ENCODE measurements at places on chromosomes 11 and 22.

DNA sequence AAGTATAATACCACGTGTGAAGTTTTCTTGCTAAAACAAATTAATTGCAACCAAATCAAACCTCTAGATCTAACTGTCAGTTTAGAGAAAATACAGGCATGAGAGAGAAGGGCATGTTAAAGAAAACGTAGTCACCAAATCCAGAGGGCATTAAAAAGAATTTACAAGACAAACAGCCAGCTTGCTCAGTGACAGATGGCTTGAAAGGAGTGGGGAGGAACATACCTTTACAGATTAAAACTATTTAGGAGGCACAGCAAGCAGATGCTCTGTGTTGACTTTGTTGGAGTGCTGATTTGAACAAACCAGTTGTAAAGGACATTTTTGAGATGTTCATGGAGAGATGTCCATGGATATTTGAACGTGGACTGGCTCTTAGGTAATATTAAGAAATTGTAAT is 96.9 kb downstream of the ATXN10 start:
- no peak for DNase-seq

DNA sequence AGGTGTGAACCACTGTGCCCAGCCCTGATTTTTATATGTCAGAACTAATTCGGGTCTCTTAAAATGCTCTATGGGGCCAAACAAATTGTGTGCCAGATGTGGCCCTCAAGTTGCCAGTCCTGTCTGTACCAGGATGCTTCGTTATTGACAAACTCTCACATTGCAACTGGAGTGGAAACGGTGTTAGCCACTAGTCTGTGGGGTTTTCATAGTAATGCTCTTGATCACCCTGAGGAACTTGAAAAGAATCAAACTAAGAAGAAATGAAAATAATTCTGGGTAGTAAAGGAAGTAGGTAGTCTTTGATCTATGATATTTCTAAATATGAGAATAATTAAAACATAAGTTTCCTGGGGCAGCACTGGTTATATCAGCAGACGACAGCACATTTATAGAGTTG is 67.3 kb upstream of the ADSL start:
- no peak for DNase-seq

DNA sequence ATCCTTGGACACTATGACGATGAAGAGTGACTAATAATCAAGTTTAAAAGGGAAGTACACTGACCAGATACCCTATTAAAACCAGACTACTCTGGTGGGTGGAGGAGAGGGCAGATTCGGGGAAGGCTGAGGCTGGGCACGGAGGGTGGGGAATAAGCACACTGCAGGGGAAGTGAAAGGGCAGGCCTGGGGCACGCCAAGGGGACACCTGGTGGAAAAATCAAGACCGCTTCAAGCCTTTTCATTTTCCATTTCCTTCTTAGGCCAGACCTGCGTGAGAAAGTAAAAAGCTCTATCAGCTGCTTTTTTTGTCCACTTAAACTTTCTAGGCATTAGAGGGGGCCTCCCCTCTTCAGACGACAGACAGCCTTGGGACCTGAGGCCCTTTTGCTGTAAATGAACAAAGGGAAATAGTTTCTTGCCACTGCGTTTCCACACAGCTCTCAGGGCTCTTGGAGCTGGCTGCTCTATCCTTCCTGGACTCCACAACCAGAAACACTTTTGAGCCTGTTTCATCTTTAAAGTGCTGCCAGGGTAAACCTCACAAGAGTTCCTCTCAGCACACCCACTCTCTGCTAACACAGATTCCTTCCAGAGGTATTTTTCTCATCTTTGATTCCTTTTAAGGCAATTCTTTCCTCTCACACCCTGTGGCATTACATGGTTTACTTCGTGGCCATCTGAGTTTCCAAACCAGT is 25.0 kb upstream of the SERPIND1 start:
- no peak for DNase-seq

- DNase-seq: no peak
These were observed 4.4 kb downstream of the LYVE1 start for GRCh38 chr11:10564030-10564429.

- no peak for DNase-seq
These were observed 513.4 kb downstream of the TBC1D22A start for GRCh38 chr22:47275605-47276449.

GRCh38 chr11:69645801-69646492 is 5.0 kb downstream of the CCND1 start:
- no peak for DNase-seq

DNA sequence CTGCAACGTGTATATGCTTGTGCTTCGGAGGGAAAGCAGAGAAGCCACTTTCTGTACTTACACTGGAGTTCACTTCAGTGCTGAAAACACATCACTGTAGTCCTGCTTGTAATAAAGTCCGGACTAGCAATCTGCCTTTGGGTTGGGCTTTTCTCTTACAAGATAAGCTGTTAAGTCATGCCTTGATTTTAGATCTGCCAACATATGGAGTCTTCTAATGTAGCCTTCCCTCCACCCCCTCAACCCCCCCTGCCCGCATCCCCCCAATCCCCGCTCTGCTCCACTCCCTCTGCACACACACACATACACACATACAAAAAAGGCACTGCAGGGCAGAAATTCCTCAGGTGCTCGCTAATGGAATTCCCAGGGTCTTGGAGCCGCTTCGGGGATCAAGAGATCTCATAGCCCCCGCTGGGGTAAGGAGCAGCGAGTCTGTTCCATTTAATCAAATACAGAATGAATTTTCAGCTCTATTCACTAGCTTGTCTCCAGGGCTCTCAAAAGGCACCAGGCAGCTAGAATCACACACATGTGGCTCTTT is 3.4 kb downstream of the CDON start:
- DNase-seq: no peak

- no peak for DNase-seq
These were observed 39.6 kb upstream of the CTTN start for GRCh38 chr11:70358753-70359152.

GRCh38 chr11:612201-612960 is 3.4 kb downstream of the IRF7 start:
- no peak for DNase-seq

- DNase-seq: no peak
These were observed 99.0 kb upstream of the NECTIN1 start for GRCh38 chr11:119828006-119828405.

- no peak for DNase-seq
These were observed 78.8 kb upstream of the NECTIN1 start for GRCh38 chr11:119807841-119808240.
